ENCODE measurements at places on chromosomes 2 and 18.

- no peak for DNase-seq
Measured at GRCh38 chr2:1736045-1736444, 8.3 kb downstream of the PXDN start.

DNA sequence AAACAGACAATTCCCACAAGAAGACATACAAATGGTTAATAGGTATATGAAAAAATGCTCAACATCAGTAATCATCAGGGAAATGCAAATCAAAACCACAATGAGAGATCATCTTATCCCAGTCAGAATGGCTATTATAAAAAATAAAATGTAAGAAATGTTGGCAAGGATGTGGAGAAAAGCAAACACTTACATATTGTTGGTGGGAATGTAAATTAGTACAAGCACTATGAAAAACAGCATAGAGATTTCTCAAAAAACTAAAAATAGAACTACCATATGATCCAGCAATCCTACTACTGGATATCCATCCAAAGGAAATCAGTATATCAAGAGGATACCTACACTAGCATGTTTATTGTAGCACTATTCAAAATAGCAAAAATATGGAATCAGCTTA is 186.6 kb downstream of the NOL4 start:
- DNase-seq: no peak

- DNase-seq: no peak
Measured at GRCh38 chr2:217419055-217419671, 559.3 kb upstream of the TNP1 start.

DNA sequence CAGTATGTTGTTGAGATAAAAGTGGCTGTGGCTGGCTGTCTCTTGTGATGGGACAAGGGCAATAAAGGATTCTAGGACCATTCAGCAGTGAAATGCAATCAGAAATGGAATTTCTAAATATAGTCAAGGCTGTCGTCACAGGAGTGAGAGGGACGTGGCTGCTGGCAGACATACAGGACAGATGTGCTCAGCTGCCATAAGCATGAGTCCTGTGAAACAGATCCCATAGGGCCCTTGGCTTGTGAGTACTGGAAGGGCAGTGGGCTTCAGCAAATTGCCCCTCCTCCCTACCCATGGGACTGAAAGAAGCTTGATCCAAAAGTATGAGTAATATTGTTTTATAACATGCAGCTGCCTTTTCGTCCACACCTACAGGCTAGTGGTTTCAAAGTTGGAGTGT is 4.2 kb upstream of the CNNM3 start:
- no peak for DNase-seq

DNA sequence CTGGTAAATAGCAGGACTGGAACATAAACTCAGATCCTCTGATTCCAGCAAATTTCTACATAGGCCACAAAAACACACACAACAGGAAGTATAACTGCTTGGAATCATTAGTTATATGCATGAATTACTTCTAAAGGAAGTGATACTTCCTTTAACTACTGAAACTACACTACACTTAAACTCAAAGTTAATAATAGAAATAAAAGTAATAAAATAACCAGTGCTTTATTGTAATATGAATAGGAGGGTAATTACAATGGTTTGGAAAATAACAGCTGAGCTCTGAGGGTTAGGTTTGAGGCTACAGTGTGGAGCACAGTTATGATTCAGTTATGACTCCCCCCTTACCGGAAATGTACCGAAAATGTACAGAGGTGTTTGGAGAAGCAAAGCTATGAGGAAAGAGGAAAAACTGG is 18.5 kb upstream of the POLI start:
- no peak for DNase-seq

DNA sequence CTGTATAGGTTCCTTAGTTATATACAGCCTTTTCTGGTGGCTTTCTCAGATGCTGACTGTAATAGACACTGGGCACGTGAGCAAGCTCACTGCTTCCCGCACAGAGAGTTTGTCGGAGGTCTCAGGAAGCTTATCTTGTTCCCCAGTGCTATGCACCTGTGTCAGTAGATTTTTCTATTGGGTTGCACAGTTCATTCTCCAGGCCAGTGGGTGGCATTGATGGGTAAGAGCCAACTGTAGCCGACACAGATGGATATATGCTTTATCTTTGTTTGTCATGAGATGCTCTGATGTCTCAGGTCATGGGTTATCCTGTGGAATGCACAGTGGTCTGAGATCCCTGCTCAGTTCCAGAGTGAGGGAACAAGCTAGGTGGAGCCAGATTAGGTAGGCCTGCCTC is 293.0 kb downstream of the GRB14 start:
- no peak for DNase-seq

Data from activated CD4-positive, alpha-beta memory T cell treated with anti-CD3 and anti-CD28 coated beads, Interleukin-2, amount 10 ng/mL, durations not matched to agents 7 days and 5 days (primary cell).